Hippocampal formation (tissue), 2 donors: ENCODE measurements at places on chromosomes 2 and 18.

DNA sequence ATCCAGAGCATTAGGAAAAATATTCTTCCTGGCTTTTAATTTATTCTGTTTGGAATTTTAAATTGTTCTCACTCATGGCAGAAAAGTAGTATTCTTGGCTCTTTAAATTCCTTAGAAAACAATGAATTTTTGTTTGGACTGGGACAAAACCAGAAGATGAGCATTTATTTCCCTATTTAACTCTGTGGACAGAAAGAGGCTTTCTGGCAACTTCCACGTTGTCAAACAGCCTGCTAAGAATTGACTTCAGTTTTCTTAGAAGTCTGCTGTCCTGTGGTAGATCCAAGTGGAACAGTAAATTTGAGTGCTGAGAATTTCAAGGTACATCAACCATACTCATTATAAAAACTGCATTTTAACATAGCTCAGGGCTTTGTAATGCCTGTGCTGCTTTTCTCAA, 83.8 kb downstream of the MGAT5 start:
- DNase-seq = peak; percentile 32

DNA sequence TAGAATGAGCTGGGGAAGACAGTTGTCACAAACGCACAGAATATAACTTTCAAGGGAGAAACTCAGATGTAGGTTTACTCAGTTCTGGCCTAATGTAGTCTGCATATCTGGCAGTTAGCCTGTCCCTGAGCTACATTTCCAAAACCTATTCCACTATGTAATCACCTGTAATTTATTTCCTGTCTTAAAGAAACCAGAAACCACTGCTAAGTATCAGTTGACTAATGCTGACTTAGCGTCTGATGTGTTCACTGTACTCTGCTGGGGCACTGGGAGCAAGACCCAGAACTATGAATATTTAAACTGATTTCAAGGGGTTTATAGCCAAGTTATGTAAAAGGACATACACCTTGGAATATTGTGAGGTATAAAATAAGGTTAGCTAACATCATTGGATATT, 1995.2 kb upstream of the PIK3C3 start:
- no peak for DNase-seq

DNA sequence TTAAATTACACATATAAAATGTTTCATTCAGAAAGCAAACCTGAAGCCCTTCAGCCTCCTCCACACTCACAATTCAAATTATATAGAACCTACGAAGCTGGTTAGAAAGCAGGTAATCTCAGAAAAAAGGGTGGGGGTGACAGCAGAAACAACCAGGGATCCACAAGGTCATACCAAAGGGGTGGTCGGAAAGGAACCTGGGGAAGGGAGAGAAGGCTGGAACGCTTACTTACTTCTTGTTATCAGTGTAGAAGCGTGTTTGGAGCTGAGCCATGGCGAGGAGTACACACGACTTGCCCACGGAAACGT, 316 bp downstream of the WDR12 start:
- no peak for DNase-seq

- no peak for DNase-seq
Measured at GRCh38 chr2:78585871-78586270, 439.6 kb upstream of the REG3G start.

DNA sequence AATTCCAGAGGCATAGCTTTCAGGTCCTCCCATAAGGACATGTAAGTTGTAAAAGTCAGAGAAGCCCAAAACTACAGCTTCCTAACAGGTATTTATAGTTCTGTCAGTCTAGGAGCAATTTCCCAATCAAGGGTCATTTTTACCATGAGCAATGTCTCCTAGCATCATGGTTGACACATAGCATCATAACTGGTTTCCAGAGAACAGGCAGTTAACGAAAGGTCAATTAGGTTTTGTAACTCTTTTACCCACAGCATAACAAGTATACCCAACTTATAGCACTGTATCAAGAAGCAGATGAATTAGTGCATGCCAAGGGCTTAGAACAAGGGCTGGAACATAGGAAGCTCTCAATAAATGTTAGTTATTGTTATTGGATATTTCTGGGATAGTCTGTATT, 110.1 kb downstream of the MREG start:
- DNase-seq = no peak
